Vagina (tissue), 2 donors: ENCODE measurements at places on chromosomes 7 and 10.

- no peak overlapping the region for H3K4me3 ChIP-seq
- H3K27ac ChIP-seq: no peak overlapping the region
- H3K36me3 ChIP-seq: no peaks in the 10 kb centered on the region
- H3K4me1 ChIP-seq: no peaks in the 10 kb centered on the region
Observed at GRCh38 chr10:132135053-132135872, 51.5 kb upstream of the DPYSL4 start.

DNA sequence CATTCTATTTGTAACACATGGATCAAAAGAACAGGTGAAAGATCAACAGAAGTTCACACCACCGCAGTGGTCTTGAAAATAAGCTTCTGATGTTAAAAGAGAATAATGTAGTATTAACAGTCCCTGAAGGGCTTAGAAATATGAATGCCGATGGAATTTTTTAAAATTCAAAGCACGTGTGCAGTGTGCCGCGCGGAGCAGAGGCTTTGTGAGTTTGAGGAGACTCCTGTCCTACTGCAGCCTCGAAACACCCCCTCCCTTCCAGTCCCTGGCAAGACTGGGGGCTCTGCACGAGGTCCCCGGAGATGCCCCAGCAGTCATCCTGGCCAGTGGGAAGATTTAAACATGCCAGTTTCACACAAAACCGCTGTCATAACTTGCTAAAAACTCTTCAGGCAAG, 196.6 kb downstream of the DIP2C start:
- peaks cover 26% of the 10 kb centered on the region for H3K4me1 ChIP-seq
- H3K4me3 ChIP-seq: no peak overlapping the region
- no peaks in the 10 kb centered on the region for H3K27me3 ChIP-seq
- no peak for DNase-seq
- H3K27ac ChIP-seq: no peak overlapping the region

GRCh38 chr10:43090188-43090587, 13.3 kb downstream of the RET start:
- H3K4me3 ChIP-seq: no peak overlapping the region
- no peaks in the 10 kb centered on the region for H3K36me3 ChIP-seq
- H3K27me3 ChIP-seq: no peaks in the 10 kb centered on the region
- no peak for DNase-seq
- H3K27ac ChIP-seq: no peak overlapping the region

- no peaks in the 10 kb centered on the region for H3K27me3 ChIP-seq
- no peaks in the 10 kb centered on the region for H3K36me3 ChIP-seq
- no peak overlapping the region for H3K27ac ChIP-seq
- no peak overlapping the region for H3K4me3 ChIP-seq
- no peak for DNase-seq
- H3K4me1 ChIP-seq: no peaks in the 10 kb centered on the region
Observed at GRCh38 chr7:156091519-156092080, 279.3 kb upstream of the SHH start.

- H3K4me1 ChIP-seq: peaks cover 20% of the 10 kb centered on the region
- no peaks in the 10 kb centered on the region for H3K27me3 ChIP-seq
- H3K27ac ChIP-seq: no peak overlapping the region
- H3K4me3 ChIP-seq: no peak overlapping the region
- no peaks in the 10 kb centered on the region for H3K36me3 ChIP-seq
Observed at GRCh38 chr7:107981466-107981865, 21.5 kb downstream of the LAMB1 start.
